ENCODE measurements at places on chromosomes 13 and 19. TPM values are rescaled to one million over a fixed set of nuclear protein-coding genes. Genes with fewer than 3 reads are reported as not detected.

The ZNF132 gene
- total RNA-seq, result 7.4 TPM

DNA sequence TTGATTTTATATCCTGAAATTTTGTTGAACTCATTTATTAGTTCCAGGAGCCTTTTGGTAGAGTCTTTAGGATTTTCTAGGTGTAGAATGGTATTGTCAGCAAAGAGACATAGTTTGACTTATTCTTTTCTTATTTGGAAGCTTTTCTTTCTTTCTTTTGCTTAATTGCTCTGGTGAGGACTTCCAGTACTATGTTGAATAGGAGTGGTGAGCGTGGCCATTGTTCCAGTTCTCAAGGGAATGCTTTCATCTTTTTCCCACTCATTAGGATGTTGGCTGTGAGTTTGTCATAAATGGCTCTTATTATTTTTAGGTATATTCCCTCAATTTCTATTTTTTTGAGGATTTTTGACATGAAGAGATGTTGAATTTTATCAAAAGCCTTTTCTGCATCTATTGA is 182.2 kb upstream of the SPRY2 start:
- H3K36me3 ChIP-seq, result no peaks in the 10 kb centered on the region
- no peak overlapping the region for H3K27ac ChIP-seq
- DNase-seq, result no peak
- no peak overlapping the region for H3K4me3 ChIP-seq
- H3K27me3 ChIP-seq, result no peaks in the 10 kb centered on the region

The CPT1C gene
- total RNA-seq, result 3.8 TPM

The ZFP82 gene
- 4.0 TPM for total RNA-seq

DNA sequence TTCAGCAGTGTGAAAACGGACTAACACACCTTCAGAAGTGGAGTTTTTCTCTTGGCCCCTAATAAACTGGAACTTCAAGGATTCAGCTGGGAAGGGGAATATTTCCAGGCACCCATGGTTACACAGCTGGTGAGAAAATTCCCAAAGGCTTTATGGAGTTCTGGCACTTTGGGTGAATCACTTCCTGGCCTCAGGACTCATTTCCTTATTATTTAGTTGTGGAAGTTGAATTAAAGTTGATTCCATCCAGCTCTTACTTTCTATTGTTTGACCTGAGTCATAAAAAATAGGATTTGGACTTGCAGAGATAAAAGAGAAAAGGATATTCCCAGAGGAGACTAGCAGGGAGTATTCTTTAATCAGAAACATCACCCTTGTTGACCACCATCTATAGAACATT is 882.1 kb downstream of the UQCRFS1 start:
- no peak overlapping the region for H3K27ac ChIP-seq
- no peak for DNase-seq
- H3K4me1 ChIP-seq, result no peaks in the 10 kb centered on the region
- H3K36me3 ChIP-seq, result no peaks in the 10 kb centered on the region

- peaks cover 9% of the 10 kb centered on the region for H3K4me1 ChIP-seq
- no peak overlapping the region for H3K4me3 ChIP-seq
- DNase-seq, result peak; percentile 75
- no peak overlapping the region for H3K27ac ChIP-seq
Observed at GRCh38 chr19:16062789-16063188, 13.5 kb upstream of the TPM4 start.

DNA sequence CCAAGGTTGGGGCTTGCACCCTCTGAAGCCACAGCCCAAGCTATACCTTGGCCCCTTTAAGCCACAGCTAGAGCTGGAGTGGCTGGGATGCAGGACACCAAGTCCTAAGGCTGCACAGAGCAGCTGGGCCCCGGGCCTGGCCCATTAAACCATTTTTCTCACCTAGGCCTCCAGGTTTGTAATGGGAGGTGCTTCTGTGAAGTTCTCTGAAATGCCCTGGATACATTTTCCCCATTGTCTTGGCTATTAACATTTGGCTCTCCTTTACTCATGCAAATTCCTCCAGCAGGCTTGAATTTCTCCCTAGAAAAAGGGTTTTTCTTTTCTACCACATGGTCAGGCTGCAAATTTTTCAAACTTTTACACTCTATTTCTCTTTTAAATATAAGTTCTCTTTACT is 93.8 kb upstream of the FGF14 start:
- DNase-seq, result no peak
- no peaks in the 10 kb centered on the region for H3K27me3 ChIP-seq
- H3K36me3 ChIP-seq, result no peaks in the 10 kb centered on the region

DNA sequence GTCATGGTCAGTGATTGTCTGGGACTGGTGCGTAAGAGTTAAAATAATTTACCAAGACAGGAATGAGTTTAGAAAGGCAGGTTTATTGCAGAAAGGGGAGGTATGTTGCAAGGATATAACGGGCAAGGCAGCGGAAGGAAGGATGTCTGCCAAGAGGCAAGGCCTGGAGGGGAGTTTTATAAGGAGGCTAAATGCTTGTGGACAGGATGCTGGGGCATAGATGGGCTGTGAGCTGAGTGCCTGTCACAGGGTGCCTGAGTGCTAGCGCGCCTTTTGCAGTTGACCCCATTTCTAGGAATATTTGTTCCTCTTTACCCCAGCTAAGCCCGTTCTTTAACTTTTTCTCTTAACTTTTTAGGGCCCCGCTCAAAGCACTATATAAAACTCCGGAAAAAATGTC is 58.7 kb downstream of the TEX26 start:
- no peak overlapping the region for H3K4me3 ChIP-seq
- no peak overlapping the region for H3K27ac ChIP-seq
- no peaks in the 10 kb centered on the region for H3K4me1 ChIP-seq
- no peak for DNase-seq
- H3K36me3 ChIP-seq, result no peaks in the 10 kb centered on the region

- no peaks in the 10 kb centered on the region for H3K36me3 ChIP-seq
- H3K27me3 ChIP-seq, result no peaks in the 10 kb centered on the region
- peaks cover 5% of the 10 kb centered on the region for H3K4me1 ChIP-seq
- no peak overlapping the region for H3K4me3 ChIP-seq
- DNase-seq, result no peak
- no peak overlapping the region for H3K27ac ChIP-seq
Observed at GRCh38 chr13:79448413-79448812, 32.5 kb upstream of the NDFIP2 start.

- H3K4me3 ChIP-seq, result no peak overlapping the region
- DNase-seq, result peak; percentile 75
- no peak overlapping the region for H3K27ac ChIP-seq
- H3K36me3 ChIP-seq, result no peaks in the 10 kb centered on the region
Observed at GRCh38 chr19:41373993-41374392, 2.3 kb upstream of the TMEM91 start.

The ASF1B gene
- total RNA-seq, result 2.6 TPM

- H3K27me3 ChIP-seq, result peaks cover 76% of the 10 kb centered on the region
- DNase-seq, result no peak
- H3K4me1 ChIP-seq, result peaks cover 17% of the 10 kb centered on the region
- H3K27ac ChIP-seq, result no peak overlapping the region
Observed at GRCh38 chr19:6586726-6587092, 4.2 kb downstream of the CD70 start.

- no peak for DNase-seq
- no peaks in the 10 kb centered on the region for H3K4me1 ChIP-seq
- no peak overlapping the region for H3K27ac ChIP-seq
- no peak overlapping the region for H3K4me3 ChIP-seq
Observed at GRCh38 chr13:86135856-86136255, 336.6 kb upstream of the SLITRK6 start.

GRCh38 chr19:38263689-38264485 is 486 bp upstream of the SPINT2 start:
- no peak for DNase-seq
- H3K27me3 ChIP-seq, result no peaks in the 10 kb centered on the region
- H3K27ac ChIP-seq, result peak overlapping the region; percentile 93
- peaks cover 33% of the 10 kb centered on the region for H3K4me1 ChIP-seq

Measured in lower lobe of right lung (tissue), 2 donors.